ENCODE measurements at places on chromosomes 16 and 17.

DNA sequence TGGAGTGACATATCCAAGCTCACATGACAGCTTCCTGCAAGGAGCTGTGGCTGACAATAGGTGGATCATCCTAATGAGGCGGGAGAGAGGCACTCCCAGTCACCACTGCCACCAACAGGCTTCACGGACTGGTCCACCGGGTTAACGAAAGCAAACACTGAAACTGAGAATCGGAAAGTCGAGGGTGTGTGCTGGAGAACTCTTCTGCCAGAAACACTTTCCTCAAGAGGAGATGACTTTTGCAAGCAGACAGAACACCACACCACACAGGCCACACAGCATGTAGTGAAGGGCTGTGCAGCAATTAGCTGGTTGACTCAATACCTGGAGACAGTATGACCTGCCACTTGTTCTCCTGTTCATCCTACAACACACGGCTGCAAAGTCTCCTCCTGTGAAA lies 53.0 kb upstream of the DNAJA2 start:
- DNase-seq: no peak

- DNase-seq: no peak
Measured at GRCh38 chr17:5115673-5116651, at the start of gene USP6. Gene USP6, plus strand, starts transcription at chr17:5116032. Its CDS starts 14,336 bp downstream, at chr17:5130368.

GRCh38 chr16:4696172-4696904 lies 3.0 kb downstream of the NUDT16L1 start:
- no peak for DNase-seq

GRCh38 chr16:89422527-89422904 lies 67.8 kb downstream of the ANKRD11 start:
- DNase-seq: no peak

DNA sequence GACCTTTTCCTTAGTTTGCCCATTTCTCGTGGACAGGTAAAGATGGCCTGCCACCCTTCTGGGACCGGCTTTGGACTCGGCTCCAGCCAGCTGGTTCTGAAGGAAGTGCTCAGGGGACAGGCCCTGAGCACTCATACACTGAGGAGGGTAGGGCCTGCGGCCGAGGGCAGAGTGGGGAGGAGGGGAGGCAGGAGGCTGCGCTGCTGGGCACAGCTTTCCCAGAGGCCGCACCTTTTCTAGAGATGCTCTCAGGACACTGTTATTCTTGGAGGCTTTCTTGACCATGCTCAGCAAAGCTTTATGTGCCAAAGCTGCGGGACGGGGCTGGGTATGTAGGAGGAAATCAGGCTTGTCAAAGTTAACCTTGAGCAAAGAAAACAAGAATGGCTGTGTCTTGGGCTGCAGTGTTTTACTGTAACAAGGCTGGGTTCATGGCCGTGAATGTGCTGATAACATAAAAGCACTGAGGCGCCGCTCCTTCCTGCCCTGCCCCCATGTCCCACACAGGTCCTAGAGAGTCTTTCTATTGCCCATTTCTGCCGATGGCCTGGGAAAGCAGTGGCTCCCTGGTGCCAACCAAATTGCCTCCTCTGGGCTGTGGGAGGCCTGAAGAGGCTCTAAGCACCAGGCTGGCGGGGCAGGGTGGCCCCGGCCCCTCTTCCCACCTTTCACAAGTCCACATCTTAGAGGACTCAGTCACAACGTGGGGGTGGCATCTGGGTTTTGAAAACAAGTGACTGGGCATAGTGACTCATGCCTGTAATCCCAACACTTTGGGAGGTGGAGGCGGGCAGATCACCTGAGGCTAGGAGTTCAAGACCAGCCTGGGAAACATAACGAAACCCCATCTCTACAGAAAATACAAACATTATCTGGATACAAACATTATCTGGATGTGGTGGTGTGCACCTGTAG lies 22.3 kb upstream of the TIMP2 start:
- no peak for DNase-seq

All from SW480 (cell line).